Fibroblast of villous mesenchyme (primary cell): ENCODE measurements at places on chromosomes 5 and 9.

DNA sequence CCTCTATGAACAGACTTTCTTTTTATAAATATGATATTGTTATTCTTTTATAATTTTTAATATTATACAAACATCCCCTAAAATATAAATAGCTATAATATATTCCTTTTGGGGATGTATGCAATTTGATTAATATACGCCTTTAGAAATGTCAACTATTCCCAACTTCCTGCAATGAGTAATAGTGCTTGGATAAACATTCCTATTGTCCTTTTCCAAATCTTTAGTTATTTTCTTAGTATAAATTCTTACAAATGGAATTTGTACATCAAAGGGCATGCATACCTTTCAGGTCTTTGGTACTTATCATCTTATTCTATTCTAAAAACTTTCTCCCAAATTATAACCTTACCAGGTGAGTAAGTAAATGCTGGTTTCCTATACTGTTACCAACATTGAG is 6.2 kb downstream of the NLN start:
- no peak for DNase-seq

- no peak for DNase-seq
Observed at GRCh38 chr9:114266969-114267368, 55.9 kb upstream of the ORM1 start.

DNA sequence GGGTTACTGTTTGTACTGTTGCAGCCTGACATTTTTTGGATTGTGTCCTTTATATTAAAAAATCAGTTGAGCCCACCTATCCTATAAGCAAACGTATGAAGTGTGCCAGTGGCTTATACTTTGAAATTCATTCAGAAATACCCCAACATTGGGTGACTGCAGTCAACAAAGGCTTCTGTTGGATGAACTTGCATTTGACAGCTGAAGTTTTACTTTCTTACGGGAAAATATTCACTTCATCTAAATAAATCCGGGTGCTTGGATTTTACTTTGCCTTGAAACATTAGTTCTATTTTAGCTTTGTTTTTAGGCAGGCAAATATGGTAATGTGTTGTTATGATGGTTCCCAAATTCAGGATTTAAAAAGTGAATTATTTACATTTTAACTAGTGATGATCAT is 21.7 kb downstream of the EXOSC2 start:
- DNase-seq = no peak

GRCh38 chr9:115923903-115924668 is 229.5 kb upstream of the PAPPA start:
- peak; percentile 99 for DNase-seq

DNA sequence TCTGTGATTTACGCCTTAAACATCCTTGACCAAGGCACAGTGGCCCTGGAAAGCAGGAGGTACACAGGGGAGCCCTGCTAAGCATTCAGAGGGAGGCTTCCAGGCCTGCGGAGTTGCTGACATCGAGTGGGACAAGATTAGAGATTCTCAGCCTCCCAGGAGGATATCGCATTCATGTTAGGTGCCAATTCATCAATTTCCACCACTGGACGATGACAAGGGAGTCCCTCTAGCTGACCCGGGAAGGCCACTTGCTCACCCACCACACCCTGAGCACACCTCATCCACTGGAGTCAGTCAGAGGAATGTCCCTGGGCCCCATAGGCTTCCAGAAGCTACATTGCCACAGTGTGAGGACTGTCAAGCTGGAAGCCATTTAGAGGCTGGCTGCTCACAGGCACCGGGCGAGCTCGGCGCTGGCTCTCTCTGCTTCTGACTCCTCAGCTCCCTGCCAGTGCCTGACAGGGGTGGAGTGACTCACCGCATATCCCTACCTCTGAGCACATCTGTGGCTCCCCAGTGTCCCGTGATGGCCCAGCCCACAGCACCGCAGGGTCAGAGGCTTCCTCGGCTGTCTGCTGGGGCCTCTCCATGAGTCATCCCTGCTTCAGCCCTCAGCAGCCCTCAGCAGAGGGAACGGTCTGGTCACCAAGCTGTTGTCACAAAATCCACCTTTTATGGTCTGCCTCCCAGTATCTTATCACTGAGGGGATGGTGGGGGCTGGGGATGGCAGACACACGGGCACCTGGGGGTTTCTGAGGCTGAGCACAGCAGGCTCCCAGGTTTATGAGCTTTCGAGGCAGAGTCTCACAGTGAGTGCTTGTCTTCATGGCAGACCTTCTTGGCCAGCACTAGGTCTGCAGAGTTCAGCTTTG is 117.5 kb downstream of the ZNF608 start:
- DNase-seq = peak; percentile 96

- DNase-seq = peak; percentile 37
Observed at GRCh38 chr5:83721953-83722901, 1.6 kb upstream of the HAPLN1 start.

DNA sequence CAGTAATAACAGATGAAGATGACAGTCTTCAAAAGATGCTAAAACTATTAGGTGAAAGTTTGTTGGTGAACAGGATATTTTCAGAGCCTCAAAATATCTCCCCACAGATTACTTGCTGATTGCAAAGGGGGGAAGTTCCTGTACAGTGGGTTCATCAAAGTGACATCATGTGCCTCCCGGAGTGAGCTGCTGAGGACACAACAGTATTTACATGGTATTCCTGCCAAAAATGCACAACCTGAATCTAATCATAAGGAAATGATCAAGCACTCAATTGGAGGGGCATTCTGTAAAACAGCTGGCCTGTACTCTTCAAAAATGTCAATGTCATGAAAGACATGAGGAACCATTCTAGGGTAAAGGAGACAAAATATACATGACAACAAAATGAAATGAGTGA is 18.9 kb upstream of the GLIS3 start:
- no peak for DNase-seq

GRCh38 chr9:77877976-77878375 is 153.6 kb downstream of the GNAQ start:
- no peak for DNase-seq

DNA sequence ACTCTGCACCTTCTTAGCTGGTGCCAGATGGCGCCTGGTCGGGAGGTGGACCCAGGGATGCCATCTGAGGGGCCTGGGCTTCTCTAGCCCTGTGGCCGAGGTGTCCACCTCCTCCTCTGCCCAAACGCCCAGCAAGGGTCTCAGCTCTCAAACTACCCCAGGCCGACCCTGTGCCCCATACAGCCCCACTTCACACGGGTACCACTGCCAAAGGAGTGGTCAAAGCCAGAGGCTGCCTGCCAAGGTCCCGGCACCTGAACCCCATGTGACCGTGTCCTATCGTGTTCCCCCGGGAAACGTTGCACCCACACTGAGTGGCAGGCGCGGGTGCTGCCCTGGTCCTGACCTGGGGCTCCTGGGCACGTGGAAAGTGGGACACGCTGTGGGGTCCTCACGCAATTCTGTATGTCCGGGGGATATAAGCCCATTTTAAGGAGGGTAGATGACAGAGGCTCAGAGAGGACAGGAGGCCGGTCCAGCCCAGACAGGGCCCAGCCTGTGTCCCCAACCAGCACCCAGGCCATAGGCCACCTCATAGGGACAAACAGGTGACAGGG is 1.9 kb downstream of the ENTPD8 start:
- no peak for DNase-seq
